NCI-H524 treated with DMSO at 0.1 percent for 48 hours (cell line): ENCODE measurements at places on chromosomes 5 and 9.

GRCh38 chr9:73995836-73996235, 501.3 kb upstream of the RORB start:
- DNase-seq, result no peak

DNA sequence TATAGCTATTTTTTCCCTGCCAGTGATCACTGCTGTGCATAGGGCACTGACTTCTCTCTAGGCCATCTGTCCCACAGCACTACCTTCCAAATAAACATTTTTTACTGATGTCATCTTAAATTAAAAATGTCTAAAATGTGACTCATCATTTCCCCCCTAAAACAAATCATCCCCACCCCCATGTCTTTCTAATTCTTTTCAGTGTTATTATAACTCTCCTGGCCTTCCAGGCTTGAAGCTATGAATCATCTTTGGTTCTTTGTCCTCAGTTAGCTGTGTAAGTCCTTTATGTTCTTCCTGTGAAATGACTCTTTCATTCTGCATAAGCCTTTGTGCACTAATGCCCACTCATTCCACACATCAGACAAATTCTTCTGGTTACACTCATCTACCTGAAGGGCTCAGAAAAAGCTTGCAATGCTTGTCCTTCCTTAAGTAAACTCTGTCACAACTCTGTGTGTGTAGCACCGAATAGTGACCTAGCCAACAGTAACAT, 78.1 kb downstream of the CFAP95 start:
- no peak for DNase-seq

GRCh38 chr5:141914199-141914743, 9.4 kb upstream of the DELE1 start:
- no peak for DNase-seq

- no peak for DNase-seq
Measured at GRCh38 chr5:79513308-79513703, 628 bp downstream of the HOMER1 start.

- no peak for DNase-seq
Measured at GRCh38 chr5:165055476-165055875, 1550.1 kb downstream of the MAT2B start.

DNA sequence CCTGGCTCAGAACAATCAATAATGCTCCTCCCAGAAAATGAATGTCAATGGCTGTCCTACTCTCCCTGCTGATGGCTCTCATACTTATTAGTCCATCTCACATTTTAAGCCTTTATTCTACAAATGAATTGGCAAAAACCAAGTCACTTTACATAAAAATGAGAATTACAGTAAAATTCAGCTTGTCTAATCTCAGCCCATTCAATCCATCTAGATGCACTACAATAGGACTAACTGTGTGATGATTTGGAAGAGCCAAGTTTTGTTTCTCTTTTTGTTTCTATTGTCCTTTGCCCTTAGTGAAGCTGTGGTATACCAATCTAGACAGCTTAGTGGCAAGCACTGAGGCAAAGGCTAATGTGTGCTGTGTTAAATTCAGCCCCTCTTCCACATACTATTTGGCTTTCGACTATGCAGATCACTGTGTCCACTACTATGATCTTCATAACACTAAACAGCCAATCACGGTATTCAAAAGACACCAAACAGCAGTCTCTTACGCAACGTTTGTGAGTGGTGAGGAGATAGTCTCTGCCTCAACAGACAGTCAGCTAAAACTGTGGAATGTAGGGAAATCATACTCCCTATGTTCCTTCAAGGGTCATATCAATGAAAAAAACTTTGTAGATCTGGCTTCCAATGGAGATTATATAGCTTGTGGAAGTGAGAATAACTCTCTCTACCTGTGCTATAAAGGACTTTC, 140.8 kb upstream of the ZNF462 start:
- DNase-seq, result no peak

GRCh38 chr5:101390151-101390908, 487.2 kb upstream of the ST8SIA4 start:
- no peak for DNase-seq

GRCh38 chr5:177410575-177410974, 1.2 kb upstream of the F12 start:
- no peak for DNase-seq

GRCh38 chr5:56898213-56898612, 11.2 kb upstream of the SETD9 start:
- no peak for DNase-seq

GRCh38 chr5:96338091-96338490, 95.0 kb downstream of the PCSK1 start:
- no peak for DNase-seq
